ENCODE measurements at places on chromosomes 7 and 10. TPM values are rescaled to one million over a fixed set of nuclear protein-coding genes. Genes with fewer than 3 reads are reported as not detected.

GRCh38 chr10:96835899-96836298, 3.8 kb downstream of the LCOR start:
- no peak for DNase-seq

DNA sequence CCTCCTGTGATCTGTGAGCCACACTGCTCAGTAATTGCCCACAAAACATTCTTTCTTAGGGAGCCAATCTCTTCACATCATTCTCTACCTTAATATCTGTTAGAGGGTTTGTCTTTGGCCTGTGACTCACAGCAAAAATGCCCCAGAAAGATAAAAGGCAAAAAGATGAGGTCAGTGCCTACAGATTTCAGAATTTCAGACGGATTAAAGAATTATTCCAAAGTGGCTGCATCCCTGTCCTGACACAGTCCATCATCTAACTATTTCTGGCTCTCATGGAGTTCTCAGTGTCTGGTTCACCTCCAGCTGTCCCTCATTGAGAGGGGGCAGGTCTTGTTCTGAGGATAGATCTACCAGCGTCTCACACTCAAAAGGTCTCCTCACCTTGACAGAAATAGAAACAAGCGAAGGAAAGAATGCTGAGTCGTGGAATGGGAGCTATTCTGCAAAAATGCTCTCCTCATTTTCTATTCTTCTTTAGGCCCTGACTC, 138.5 kb upstream of the AOAH start:
- DNase-seq: no peak

FFAR4 gene
- not detected for total RNA-seq

GRCh38 chr10:17963431-17963830, 11.7 kb downstream of the SLC39A12 start:
- DNase-seq: no peak

DNA sequence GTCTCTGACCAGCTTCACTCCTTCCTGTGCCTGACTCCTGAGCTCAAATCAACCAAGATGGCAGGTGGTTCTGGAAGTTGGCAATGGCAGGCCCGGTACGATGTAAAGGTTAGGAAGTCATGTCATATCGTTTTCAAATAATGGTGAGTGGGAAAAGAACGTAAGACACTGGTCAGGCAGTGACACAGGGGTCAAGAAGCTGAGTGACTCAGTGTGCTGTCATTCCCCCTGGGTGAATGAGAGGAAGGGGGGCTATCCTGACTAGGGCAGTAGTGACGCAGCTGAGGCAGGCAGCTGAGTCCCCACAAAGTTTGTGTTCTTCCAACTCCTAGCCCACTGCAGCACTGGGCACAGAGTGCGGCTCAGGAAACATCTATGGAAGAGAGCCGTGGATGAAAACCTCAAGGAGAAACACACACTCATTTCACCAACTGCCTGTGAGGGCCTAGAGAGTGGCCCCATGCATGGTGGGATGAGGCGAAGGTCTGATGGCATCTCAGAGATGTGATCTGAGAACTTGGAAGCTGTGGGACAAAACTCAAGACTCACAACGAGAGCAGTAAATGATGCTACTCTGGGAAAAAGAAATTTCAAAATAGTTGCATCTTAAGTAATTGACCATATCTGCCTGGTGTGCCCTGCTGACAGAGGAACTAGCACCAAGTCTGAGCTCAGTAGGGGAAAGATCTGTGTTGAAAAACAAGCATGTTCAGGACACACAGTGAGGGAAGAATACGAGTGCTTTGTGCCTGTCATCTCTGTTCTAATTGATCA, 23.2 kb downstream of the CREB3L2 start:
- peak; percentile 15 for DNase-seq

DNA sequence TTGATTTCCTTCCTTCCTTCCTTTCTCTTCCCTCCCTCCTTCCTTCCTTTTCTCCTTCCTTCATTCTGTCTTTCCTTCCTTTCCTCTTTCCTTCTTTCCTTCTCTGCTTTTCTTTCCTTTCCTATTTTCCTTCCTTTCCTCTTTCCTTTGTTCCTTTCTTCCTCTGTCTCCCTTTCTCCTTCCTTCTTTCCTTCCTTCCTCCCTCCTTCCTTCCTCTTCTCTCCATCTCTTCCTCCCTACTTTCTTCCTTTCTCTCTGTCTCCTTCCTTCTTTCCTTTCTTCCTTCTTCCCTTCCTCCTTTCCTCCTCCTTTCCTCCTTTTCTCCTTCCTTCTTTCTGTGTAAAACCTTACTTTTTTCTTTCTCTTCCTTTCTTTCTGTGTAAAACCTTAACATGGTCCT, 32.3 kb upstream of the NPTX2 start:
- DNase-seq: no peak

- DNase-seq: peak; percentile 31
Measured at GRCh38 chr7:88759230-88760135, at the start of gene ZNF804B. TSS of gene ZNF804B (plus strand) at chr7:88759700. CDS start at chr7:88759977, 277 bp downstream.

- DNase-seq: no peak
Measured at GRCh38 chr10:72298592-72299519, 25.1 kb downstream of the DDIT4 start.

CYP3A5 gene
- total RNA-seq: not detected

LRRD1 gene
- 0.57 TPM for total RNA-seq

GRCh38 chr7:149662591-149663095, 110.7 kb downstream of the ZNF467 start:
- peak; percentile 60 for DNase-seq

SFTPA2 gene
- not detected for total RNA-seq

DNAJB12 gene
- 36.5 TPM for total RNA-seq

PSAP gene
- 295 TPM for total RNA-seq

SKAP2 gene
- 3.2 TPM for total RNA-seq

FAM131B gene
- total RNA-seq: 15.0 TPM

DNA sequence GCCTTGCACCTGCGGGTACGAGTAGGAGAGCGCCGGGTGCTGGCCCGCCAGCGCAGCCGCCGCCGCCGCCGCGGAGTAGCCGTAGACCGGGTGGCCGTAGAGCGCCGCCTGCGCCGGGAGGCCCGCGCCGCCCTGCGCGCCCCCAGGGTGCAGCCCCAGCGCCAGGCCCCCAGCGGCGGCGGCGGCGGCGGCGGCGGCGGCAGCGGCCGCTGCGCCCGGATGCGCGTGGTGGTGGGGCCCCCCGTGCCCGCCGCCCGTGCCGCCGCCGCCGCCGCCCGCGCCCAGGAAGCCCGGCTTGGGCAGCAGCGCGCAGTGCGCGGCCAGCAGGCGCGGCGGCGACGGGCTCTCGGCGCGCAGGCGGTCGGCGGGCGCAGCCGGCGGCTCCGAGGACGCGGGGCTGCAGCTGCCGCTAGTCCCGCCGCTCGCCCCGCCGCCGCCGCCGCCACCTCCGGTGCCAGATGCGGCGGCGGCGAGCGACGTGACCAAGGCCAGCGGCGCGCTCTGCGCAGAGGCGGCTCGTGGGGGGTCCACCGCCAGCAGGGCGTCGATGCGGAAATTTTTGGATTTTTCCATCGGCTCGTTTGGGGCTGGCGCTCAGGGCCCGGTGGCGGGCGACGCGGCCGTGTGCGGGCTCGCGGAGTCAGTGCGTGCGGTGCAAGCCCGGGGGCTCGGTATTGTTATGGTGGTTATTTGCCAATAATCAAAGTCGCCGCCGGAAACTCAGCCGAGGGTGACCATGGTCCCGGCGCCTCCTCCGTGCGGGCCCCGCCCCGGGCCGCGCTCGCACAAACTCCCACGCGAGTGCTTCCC, 480 bp downstream of the MNX1 start:
- no peak for DNase-seq

- DNase-seq: no peak
Measured at GRCh38 chr10:124703778-124704427, 40.3 kb downstream of the FAM53B start.

DNA sequence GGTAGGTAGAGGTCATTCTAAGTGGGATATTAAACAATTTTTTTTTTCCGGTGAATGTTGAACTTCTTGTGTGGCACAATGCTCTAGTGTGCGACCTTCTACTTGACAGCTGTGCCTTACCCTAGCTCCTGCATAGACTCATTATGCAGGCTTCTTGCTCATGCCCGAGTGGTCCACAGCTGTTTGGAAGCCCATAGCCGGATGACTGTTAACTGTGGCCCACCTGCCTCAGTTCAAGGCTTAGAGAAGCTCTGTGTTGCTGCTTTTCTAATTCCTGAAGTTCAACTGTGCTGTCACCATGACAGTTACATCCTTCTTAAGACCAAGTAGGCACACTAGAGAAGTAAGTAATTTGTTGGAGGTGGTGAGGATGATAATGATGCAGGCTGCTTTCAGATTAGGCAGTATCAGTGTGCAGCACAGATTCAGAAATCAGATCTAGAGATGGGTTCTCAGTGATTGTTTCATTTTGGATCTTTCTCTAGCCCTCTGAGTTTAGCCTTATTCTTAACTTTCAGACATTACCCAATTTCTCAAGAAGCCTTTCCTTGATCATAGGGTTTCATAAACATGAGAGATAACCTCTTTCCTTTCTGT, 278.4 kb downstream of the PHF14 start:
- no peak for DNase-seq

GRCh38 chr7:131106681-131107336, 220.9 kb upstream of the MKLN1 start:
- no peak for DNase-seq

CCDC136 gene
- total RNA-seq: 72.2 TPM

Measured in neural crest cell (in vitro differentiated cells).